Activated T-cell treated with anti-CD3 and anti-CD28 coated beads for 24 hours (primary cell): ENCODE measurements at places on chromosomes 4 and X.

GRCh38 chr4:47313384-47313783 is 150.1 kb downstream of the COMMD8 start:
- no peak for DNase-seq

GRCh38 chr4:107210450-107211239 is 174.5 kb upstream of the DKK2 start:
- no peak for DNase-seq

DNA sequence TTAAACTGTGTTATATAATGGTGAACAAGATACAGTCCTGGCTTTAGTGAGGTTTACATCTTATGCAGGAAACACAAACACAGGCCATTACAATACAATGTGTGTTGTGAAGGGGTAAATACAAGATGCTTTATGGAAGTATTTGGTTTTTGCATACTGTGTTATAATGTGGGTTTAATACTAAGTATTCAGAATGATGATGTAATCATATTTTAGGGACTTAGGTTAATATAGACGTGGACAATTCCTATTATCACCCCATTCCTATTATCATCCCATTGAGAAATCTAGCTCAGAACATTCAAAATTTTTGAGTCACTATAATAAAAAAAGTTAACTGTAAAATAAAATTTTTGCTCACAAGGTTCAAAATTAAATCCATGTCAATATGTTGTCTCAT is 24.1 kb downstream of the MMAA start:
- DNase-seq, result no peak

DNA sequence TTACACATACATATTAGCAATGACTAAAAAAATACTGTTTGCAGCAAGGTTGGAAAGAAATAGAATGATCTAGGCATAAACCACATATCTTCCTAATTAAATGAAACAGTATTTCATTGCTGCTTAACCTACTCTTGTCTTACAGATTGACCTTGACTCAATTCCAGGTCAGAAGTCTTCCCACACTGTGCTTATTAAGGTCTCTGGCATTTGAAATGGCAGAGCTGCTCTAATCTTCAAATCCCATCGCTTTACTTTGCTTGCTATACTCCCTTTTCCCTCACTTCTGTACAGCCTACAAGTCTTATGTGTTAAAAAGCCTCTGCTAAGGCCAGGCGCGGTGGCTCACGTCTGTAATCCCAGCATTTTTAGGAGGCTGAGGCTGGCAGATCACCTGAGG is 424.5 kb downstream of the RPA4 start:
- DNase-seq, result no peak

GRCh38 chr4:99885687-99886086 is 8.5 kb downstream of the LAMTOR3 start:
- no peak for DNase-seq

GRCh38 chrX:57596109-57596508 is 4.3 kb downstream of the ZXDB start:
- no peak for DNase-seq

- no peak for DNase-seq
These were observed 57.7 kb downstream of the HS6ST2 start for GRCh38 chrX:132900633-132901293.

DNA sequence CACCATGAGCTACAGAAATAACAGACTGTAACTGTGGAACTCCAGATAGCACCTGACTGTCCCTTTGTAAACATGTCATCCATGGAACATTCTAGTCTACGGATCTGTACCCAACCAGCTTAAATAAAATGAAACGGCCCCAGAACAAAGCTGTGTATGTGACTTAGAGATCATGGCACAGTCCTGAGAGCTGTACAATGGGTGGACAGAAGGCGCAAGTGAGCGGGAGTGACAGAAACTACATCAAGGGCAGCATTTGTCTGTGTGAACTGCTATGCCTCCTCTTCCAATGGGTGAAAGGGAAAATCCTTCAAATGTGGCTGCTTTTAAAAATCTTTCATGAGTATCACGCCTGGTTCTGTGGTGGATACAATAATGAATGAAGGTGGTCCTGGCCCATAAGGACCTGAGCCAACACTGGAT is 72.5 kb downstream of the FAT1 start:
- DNase-seq, result no peak

DNA sequence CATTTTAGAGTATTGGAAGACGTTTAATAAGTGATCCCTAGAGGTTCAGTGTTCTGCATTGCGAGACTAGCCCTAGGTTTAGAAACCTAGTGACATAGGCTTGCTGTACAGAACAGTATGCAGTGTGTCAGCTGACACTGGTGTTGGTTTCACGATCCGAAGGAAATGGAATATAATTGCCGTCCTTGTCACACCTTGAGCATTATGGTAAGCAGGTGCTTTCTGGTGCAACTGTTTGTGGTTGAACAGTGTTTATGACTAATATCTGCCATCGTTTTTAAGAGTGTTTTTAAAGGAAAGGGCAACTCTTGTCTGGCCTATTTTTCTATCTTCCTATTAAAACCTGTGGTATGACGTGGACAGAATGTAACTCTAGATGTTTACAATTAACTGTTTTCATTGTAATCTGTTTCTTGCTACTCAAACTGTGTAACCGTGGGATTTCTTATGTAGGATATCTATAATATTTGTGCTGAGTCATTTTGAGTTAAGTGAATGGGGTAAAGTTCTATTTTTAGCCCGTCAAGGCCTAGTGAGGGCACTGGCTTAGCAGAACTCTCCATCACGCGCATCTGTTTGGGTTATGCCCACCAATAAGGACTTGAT is 53.8 kb upstream of the TBC1D14 start:
- peak; percentile 23 for DNase-seq

GRCh38 chr4:168712316-168712890 is 215.6 kb downstream of the PALLD start:
- DNase-seq, result no peak

DNA sequence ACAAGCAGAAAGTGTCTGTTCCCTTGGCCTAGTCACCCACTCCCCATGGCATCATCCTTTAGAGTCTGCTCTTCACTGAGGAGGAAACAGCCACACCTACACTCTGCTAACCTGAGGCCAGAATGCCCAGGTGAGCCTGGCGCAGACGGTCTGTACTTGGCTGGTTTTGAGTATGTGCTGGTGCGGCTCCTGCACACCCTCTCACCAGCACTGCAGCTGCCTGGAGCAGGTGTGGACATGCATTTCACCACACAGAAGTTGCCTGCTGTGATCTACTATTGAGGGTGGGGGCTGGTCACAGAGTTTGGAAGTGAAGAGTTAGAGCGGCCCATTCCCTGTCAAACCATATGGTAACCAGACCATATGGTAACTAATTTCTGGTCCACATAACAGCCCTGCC is 39.5 kb downstream of the KANTR start:
- no peak for DNase-seq
